CD8-positive, alpha-beta T cell (primary cell): ENCODE measurements at places on chromosomes 16 and 17. TPM values are rescaled to one million over a fixed set of nuclear protein-coding genes. Genes with fewer than 3 reads are reported as not detected.

RAMP2 gene
- total RNA-seq, result not detected

HSD17B2 gene
- total RNA-seq, result not detected

CTU2 gene
- total RNA-seq, result 60.4 TPM

- DNase-seq, result no peak
These were observed 111.4 kb downstream of the CA10 start for GRCh38 chr17:52047086-52047485.

DNA sequence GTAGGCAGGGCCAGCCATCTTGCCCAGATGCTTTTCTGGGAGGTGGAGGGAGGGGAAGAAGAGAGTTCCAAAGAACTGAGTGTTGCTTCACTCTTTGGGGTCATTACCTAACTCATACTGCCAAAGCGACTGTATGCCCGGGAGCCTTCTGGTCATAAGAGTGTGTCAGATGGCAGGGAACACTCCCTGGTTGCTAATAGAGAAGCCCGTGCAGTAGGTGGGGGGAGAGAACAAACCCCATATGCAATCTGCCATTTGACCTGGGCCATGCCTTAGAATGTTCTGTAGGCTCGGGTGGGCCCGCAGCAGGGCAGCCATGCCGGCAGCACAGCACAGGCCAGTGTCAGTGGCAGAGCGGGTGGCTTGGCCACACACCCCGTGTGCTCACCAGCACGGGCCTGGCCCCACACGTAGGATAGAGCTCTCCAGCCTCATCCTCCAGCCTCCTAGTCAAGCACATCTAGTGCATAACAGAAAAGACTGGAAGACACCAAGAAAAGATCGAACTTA is 120.5 kb downstream of the SOCS1 start:
- no peak for DNase-seq
